ENCODE measurements at places on chromosomes 2 and 18.
A peak's percentile ranks its signal among the peaks of the same experiment; 100 is the strongest.

GRCh38 chr2:224990710-224991109 is 51.6 kb downstream of the DOCK10 start:
- no peak for DNase-seq

DNA sequence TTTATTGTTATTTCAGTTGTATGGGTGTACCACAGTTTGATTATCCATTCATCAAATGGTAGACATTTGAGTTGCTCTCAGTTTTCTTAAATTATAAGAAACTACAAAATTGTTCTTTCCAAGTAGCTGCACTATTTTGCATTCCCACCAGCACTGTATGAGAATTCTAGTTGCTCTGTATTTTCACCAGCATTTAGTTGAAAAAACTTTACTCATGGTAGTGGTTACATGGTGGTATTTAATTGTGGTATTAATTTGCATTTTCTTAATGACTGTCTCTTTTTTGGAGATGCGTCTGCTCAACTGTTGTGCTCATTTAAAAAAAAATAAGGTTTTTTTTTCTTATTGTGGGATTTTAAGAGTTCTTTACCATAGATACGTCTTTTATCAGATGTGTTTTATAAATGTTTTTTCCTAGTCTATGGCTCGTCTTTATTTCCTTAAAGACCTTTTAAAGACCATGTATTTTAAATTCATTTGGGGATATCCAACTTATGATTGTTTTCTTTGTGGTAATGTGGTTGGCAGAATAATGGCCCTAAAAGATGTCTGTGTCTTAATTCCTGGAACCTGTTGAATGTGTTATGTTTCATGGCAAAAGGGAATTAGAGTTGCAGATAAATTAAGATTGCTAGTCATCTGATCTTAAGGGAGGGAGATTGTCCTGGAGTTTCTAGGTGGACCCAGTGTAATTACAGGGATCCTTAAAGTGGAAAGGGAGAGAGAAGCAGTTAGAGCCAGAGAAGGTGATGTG is 37.4 kb downstream of the UBE2F start:
- DNase-seq = no peak

DNA sequence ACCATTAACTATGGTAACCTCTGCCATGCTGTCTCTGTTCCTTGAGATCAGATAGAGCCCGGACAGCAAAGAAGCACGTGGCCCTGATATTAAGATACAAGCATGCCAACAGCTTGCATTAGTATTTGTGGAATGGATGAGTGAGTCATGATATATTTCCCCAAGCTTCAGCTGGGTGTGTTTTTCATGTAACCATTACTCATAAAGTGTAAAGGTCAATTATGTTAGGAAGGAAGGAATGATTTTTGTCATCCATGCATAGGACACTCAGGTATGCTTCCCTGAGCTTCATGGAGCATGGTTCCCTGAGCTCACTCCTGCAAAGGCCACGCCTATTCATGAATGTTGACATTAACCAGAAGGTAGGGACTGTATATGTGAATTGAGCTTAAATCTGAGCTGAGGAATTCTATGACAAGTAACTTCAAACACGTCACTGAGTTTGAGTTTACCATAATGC is 74.6 kb downstream of the ARL4C start:
- no peak for DNase-seq

- no peak for DNase-seq
Measured at GRCh38 chr18:62189208-62189607, 2.2 kb downstream of the RELCH start.

DNA sequence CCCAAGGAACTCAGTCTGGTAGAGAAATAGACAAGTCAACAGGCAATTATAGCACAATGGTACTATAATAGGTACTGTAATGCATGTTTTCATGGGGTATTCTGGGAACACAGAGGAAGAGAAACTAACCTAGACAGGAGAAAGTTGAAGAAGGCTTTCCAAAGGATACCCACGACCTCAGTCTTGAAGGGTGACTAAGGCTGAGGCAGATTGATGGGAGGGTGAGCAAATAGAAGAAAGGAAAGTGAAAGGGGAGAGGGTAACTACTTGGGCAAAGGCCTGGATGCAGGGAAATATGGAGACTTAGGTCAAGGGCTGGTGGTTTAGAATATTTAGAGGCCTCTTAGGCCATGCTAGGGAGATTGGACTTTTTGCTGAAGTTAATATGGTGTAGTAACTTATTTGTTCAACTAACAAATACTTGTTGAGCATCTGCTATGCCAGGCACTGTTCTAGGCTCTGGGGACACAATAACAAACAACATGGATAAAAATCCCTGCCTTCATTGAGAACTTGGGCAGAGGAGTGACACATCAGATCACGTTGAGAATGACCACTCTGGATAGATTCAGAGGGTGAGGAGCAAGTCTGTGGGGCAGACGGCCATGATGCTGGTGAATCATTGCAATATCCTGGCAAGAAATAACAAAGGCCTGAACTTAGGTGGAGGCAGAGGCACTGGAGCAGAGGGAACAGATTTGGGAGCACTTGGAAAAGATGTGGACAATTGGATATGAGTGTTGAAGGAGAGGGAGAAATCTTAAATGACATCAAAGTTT is 56.4 kb downstream of the PLB1 start:
- no peak for DNase-seq

- no peak for DNase-seq
Measured at GRCh38 chr2:207782238-207783030, 12.7 kb upstream of the FZD5 start.

GRCh38 chr2:154698296-154698720 is at the start of gene KCNJ3:
Gene KCNJ3, plus strand, starts transcription at chr2:154698695. Its CDS starts 81 bp downstream, at chr2:154698776.
- no peak for DNase-seq

GRCh38 chr18:79712206-79712857 is 32.7 kb downstream of the CTDP1 start:
- no peak for DNase-seq

DNA sequence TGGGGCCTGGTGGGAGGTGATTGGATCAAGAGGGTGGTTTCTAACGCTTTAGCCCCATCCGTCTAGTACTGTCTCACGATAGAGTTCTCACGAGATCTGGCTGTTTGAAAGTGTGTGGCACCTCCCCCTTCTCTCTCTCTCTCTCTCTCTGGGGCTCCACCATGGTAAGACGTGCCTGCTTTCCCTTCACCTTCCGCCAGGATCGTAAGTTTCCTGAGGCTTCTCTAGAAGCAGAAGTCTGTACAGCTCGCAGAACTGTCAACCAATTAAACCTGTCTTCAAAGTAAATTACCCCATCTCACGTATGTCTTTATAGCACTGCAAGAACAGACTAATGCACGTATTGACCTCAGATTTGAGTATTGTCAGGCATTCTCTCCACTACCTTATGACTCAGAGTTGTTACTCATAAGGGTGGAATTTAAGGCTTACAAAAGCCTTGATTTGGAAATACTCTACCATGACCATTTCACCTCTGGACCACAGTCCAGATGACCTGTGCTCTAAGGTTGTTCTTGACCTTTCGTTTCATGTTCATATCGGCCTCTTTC is 99.5 kb upstream of the AGAP1 start:
- no peak for DNase-seq

DNA sequence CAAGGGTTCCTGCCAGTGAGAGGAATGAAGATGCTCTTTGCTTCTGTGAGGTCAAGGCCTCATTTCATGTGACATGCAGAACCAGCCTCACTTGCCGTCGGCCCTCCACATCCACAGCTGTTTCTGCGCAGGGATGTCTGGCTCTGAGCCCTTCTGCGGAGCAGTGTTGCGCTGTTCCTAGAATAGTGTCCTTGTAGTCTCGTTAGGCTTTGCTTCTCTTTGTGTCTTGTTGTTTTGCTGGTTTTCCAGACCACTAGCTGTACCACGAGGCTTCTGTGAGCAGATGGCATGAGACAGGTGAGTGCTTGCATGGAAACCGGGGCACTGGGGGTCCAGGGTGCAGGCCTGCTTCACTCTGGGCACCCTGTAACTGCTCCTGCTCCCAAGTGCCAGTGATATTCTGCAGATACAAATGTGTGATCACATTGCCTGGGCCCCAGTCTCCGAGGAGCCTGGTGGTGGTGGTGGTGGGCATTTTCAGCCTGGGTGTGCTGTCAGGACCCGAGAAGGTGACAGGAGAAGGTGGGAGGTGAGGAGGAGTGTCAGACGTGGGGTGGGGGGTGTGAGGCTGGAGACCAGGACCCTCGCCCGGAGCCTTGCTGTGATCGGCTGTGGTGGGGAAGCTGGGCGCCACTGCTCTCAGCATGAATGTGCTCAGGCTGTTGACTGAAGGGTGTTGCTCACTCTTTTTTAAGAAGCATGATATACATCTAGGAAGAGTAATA is 34.3 kb downstream of the LDLRAD4 start:
- no peak for DNase-seq

- DNase-seq = peak; percentile 81
Measured at GRCh38 chr18:58847383-58848071, 17.1 kb upstream of the ZNF532 start.

GRCh38 chr2:158046121-158046880 is 55.4 kb upstream of the UPP2 start:
- DNase-seq = no peak

- no peak for DNase-seq
Measured at GRCh38 chr2:154709215-154709614, 10.7 kb downstream of the KCNJ3 start.

GRCh38 chr2:70828914-70829824 is 6.4 kb downstream of the CD207 start:
- no peak for DNase-seq

DNA sequence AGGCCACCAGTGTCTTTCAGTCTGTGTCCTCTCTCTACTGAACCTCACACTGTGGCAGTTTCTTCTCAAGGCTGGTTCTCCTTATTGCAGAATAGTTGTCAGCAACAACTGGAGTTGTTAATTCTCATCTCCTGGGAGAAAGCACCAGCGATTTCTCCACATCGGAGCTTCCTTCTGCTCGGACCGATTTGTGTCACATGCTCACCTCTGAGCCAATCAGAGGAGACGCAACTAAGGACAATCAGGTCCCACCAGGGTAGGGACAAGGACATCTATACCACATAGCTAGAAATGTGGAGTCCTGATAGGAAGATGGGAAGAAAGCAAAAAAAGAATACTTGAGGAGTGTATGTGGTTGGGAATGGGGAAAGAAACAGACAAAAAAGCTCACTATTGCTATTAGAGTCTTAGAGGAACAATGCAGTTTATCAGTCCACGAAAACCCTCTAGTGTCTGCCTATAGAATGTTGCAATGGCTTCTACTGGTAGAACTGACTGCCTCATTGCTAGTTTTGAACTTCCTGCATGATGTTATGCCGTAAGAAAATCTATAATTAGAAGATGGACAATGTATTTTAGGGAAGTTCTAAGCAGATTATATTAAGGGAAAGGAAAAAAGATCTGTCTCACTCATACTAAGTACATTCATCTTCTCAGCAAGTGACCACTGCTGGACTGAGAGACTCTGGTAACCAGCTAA is 169.7 kb downstream of the CDCA7 start:
- no peak for DNase-seq

DNA sequence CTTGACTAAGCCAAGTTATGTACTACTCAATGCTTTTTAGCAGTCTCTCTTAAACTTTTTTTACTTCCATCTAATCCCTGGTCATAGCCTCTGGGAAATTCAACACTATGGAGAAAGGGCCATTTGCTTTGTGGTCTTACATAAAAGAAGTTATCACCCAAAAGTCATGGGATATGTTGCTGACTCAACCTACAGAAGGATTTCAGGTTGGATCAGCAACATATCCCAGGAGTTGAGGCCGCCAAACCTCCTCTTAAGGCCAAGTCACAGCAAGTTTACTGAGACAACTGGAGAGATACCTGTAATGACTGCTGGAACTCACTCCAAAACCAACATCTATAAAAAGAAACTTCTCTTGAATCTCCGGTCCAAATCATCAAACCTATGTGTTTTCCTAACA is 141.1 kb downstream of the IRS1 start:
- no peak for DNase-seq

GRCh38 chr2:66692521-66693054 is 257.7 kb downstream of the MEIS1 start:
- no peak for DNase-seq

DNA sequence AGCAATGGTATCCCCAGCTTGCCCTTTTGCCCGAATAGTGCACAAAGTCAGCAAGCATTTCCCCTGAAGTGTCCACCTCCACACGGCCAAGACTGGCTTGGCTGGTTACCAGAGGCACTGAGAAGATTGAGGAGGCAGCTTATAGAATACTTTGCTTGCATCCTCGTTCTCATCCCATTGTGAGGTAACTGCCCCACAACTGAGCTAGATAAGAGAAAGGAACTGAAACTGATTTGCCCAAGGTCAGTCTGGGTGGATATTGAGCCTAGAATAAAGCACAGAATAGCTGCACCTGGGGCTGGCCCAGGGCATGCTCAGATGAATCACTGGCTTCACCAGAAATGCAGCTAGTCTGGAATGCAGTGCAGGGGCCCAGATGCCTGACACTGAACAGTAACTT is 32.7 kb upstream of the MAP4K3 start:
- no peak for DNase-seq

DNA sequence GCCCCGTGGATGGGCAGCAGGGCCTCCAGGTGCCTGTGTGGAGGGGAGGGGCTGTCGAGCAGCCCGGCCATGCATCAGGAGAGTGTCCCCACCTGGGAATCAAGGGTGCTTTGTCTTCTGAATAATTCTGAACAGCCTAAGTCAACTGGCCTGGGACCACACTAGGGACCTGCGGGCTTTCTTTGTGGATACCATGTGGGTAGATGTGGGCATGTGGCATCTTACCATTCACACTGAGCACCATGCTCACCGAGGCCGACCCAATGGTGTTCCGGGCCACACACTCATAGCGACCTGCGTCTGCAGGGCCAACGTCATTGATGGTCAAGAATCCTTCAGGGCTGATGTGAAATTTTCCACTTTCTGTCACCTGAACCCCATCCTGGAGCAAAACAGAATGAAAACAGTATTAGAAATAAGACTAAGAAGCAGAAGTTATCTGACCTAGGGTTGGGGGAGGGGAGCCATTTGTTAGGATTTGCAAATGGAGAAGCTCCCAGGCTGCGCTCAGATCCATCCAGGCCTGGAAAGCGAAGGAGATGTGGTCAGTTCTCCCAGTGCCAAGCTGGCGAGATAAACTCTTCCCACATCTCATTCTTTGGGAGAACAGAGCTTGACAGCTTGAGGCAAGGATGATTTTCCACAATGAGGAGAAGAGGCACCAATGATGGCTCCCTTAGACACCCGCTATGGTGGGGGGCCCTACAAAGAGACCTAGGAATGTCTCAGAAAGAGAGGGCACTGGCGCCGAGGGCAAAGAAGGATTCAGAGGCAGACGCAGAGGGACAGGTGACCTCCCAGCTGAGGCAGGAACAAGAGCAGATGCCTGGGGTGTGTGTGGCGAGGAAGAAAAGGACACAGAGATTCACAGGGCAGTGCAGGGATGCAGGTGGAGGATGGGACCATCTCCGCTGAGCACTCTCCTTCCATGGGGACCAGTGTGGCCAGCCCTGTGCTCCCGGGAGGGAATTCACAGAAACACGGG is 83.4 kb downstream of the PXDN start:
- DNase-seq = no peak

- DNase-seq = peak; percentile 53
Measured at GRCh38 chr2:7053650-7054265, 136.5 kb downstream of the RNF144A start.

All from retina (tissue), 1 donor.